ENCODE measurements at places on chromosomes 13 and 19.

GRCh38 chr13:73625562-73626339 is 508.5 kb downstream of the KLF12 start:
- no peak for DNase-seq

GRCh38 chr13:67023130-67023876 is 206.8 kb downstream of the PCDH9 start:
- no peak for DNase-seq

- no peak for DNase-seq
Measured at GRCh38 chr19:47542030-47542475, 27.2 kb upstream of the NAPA start.

DNA sequence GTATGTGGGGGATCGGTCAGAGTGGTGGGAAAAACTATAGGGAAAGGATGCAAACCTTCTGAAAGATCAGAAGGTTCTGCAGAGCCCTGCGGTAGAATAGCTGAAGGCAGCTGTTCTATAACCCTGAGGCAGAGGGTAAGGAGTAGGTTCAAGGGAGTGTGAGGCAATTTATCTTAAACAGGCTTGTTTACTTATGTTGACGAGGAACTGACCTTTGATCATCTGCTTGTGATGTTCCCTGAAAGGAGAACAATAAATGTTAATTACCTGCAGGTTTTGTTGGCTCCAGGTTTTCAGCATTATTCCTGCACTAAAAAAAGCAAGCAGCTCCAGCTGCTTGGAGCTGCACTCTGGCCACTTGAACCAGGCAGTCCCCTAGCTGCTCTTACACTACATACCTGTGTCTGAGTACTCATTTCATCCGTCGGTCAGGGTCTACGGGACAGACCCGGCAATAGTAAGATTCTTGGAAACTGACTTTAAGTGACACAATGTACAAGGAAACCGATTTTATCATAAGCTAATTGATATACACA is 202.1 kb downstream of the TBC1D4 start:
- no peak for DNase-seq

- DNase-seq = no peak
Measured at GRCh38 chr13:43132911-43133310, 109.5 kb downstream of the DNAJC15 start.

DNA sequence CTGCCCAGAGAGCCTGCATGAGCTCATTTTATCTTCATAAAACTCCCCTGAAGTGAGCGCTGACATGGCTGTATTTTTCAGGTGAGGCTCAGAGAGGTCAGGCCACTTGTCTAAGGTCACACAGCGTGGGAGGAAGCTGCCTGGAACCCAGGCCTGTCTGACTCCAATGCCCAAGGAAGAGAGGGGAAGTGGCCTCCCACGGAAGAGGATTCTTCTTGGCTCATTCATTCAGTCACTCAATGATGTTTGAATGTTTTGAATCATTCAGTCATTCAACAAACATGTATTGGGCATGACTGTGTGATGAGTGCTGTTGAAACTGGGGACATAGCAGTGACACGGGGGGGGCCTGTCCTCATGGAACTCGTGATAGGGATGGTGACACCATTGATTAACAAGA is 12.0 kb downstream of the ACTL9 start:
- DNase-seq = no peak

DNA sequence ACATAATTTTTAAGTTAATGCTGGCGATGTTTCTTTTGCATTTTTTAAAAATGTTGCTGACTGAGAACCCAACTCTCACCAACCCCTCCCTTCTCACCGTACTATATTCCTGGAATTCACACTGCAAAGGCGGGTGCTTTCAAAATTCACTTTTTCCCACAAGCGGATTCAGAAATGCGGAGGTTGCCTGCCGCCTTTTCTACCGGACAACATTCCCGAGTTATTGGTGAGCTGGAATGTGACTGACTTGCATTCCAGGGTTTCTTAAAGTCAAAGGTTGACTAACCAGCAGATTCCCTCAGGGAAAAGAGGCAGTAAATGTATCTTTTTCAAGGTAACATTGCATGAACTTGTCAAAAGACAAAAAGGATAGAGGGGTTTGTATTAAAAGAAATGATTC is 113.3 kb downstream of the RAB20 start:
- DNase-seq = no peak

DNA sequence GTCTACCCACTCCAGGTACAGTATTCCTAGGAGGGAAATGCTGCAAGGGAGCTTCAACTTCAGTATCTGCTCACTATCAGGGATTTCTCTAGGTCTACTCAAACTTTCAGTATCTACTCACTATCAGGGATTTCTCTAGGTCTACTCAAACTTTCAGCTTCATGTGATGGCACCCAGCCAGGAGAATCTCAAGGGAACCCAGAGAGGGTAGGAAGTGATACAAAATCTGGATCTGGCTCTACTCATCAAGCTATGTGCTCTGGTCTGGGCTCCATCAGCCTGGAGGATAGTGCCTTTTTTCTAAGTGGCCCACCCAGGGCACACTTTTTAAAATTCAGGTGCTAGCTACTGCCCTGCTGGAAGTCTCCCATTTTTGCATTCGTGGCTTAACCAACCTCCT is 52.3 kb upstream of the FNDC3A start:
- DNase-seq = no peak

DNA sequence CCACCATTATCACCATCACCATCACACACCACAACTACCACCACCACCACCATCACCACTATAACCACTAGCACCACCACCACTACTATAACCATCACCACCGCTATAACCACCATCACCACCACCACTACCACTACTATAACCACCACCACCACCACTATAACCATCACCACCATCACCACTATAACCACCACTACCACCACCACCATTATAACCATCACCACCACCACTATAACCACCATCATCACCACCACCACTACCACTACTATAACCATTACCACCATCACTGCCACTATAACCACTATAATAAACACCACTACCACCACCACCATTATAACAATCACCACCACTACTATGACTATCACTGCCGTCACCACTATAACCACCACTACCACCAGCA is 173.2 kb downstream of the DCLK1 start:
- DNase-seq = no peak

DNA sequence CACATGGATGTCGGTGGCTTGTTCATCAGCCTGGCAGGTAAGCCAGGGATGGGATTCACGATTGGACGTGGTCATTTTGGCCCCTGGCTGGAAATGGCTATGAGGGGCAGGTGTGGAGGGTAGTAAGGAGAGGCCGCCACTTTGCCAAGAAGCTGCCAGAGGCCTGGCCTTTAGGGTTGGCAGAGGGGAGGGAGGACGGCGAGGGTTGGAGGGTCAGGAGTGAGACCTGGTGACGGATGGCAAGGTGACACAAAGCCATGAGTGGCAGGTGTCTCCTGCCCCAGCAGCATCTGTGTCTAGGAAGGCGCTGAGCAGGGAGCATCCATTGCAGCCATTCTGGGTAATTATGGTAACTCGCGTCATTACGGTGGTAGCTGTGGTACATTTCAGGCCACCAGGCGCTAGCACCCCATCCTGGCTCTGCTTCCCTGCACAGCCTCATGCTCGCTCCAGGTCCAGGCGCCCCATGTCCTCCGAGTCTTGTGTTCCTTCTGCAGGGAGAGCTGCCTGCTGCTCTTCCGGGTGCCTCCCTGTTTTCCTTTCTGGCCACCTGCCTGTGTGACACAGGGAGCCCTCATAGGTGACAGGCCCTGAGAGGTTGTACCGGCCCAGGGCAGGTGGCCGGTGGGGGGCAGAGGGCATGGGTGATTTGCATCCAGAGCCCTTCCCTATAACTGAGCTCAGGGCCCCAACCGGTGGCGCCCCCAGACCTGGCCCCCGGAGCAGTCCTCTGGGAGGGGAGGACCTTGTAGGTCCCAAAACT is 4.2 kb downstream of the SSBP4 start:
- no peak for DNase-seq

GRCh38 chr13:46595136-46595884 is 42.3 kb downstream of the LRCH1 start:
- DNase-seq = no peak

GRCh38 chr13:99289674-99290337 is 17.4 kb downstream of the GPR183 start:
- no peak for DNase-seq

- no peak for DNase-seq
Measured at GRCh38 chr19:19582471-19582870, 36.0 kb downstream of the PBX4 start.

GRCh38 chr13:98540476-98540875 is 36.4 kb downstream of the STK24 start:
- no peak for DNase-seq

GRCh38 chr19:5971714-5972354 is 6.1 kb downstream of the RANBP3 start:
- no peak for DNase-seq

DNA sequence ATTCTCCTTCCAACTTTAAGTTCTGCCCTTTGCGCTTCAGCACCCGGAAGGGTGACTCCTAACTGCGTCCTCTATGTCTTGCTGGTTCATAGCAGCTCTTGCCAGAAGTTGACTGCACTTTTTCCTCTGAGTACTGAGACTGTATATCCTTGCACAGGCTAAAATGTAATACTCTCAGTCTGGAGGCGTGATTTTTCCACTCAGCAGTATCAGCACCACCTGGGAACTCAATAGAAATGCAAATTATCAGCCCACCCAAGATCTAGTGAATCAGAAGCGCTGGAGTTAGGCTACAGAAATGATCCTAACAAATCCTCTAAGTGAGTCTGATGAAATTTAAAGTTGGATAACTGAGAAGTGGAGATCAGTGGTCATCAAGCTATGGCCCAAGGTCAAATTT is 1611.9 kb upstream of the SLC10A2 start:
- DNase-seq = no peak

GRCh38 chr13:45496942-45497341 is 32.2 kb downstream of the COG3 start:
- no peak for DNase-seq

GRCh38 chr19:18229474-18229873 is 3.2 kb upstream of the PDE4C start:
- DNase-seq = no peak

DNA sequence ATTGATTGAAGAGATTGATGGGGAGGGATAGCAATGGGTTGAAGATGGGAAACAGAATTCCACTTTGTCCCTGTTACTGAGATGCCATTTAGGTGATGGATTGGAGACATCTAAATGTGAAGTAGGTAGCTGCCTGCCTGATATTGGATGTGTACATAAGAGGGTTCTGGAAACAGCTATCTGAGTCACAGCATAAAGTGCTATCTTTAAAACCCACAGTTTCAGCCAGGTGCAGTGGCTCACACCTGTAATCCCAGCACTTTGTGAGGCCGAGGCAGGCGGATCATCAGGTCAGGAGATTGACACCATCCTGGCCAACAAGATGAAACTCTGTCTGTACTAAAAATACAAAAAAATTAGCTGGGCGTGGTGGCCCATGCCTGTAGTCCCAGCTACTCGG is 72.6 kb downstream of the DNAJC3 start:
- DNase-seq = no peak

DNA sequence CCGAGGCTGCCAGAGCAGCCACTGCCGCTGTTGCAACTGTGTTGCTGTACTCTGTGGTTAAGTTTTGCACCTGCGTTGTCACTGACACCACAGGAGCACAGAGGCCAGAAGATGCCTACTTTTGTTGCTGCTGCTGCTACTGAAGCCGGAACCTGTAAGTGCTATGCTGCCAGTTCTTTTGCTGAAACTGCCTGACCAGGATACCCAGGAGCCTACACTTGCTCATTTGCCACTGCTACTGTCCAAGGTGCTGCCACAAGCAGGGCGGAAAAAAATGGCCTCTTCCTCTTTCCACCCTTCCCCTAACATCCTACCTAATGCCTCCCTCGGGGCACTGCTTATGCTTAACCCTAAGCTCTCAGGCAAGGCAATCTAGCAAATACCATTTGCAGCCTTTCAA is 29.0 kb upstream of the NBEA start:
- no peak for DNase-seq

GRCh38 chr19:4922530-4923275 is 13.4 kb downstream of the UHRF1 start:
- no peak for DNase-seq

GRCh38 chr13:60562096-60562780 is 165.2 kb downstream of the TDRD3 start:
- no peak for DNase-seq

DNA sequence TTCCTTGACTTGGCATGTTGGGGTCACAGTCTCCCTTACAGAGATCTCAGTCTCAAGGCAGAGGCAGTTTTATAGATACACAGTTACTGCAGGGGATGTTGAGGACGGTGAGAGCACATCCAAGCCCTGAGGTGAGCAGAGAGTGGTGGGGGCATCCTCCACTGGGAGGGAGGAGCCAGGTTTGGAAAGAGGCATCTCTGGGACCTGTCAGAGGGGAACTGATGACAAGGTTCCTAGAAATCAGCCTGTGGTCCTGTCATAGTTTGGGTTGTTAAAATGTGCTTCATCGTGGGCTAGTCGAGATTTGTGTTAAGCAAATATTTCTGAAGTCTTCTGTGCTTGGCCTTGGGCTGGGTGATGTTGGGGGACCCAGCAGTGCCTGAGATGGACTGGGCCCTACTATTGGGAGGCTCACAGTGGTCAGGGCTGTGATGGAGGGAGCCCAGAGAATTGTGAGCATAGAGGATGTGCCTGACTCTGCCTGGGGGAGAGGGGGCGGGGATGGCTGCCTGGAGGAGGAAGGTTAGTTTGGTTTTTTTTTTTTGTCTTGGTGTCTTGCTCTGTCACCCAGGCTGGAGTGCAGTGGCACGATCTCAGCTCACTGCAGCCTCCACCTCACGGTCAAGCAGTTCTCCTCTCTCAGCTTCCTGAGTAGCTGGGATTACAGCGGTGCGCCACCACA is 3.9 kb downstream of the SUPT5H start:
- no peak for DNase-seq

GRCh38 chr13:23146006-23146405 is 34.8 kb upstream of the SGCG start:
- DNase-seq = no peak

DNA sequence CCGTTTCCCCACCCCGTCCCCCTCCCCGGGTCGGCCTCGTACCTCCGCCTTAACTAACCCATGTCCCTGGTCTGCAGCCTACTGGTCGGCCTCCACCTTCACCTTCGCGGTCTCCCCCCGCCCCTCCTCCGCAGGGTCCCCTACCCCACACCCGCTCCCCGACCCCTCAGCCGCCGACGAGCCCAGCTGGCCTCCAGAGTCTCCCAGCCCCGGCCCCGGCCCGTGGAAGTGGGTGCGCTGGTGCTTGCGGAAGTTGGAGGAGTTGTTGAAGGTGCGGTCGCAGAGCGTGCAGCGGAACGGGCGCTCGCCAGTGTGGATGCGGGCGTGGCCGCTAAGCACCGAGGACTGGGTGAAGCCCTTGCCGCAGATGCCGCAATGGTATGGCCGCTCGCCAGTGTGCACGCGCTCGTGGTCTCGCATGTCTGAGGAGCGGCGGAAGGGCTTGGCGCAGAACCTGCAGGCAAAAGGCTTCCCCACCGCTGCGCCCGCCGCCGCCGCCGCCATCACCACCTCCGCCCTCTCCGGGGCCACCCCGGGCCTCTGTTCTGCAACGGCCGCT is 2.6 kb downstream of the ZNF784 start:
- DNase-seq = no peak

DNA sequence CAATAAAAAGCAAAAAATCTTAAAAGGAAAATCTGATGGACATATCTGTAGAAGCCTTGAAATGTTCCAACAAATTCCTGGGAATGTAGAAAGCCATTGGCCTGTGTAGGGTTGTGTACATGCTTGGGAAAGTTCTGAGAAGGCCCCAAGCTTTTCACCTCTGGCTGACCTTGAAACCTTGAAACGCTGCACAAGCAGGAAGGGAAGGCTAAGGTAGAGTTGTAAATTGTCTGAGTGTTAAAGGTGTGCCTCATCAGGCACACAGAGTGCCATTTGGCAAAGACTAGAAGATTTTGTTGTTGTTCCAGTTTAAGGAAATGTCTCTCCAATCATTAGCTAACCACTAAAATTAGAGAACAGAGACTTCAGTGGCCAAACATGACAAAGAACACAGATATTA is 10.4 kb downstream of the TSKS start:
- no peak for DNase-seq

Data from stimulated activated CD4-positive, alpha-beta T cell treated with anti-CD3 and anti-CD28 coated beads, TNF-alpha, amount 100 ng/mL, for 4 hours (primary cell).